ENCODE measurements at places on chromosomes 1 and 21.

DNA sequence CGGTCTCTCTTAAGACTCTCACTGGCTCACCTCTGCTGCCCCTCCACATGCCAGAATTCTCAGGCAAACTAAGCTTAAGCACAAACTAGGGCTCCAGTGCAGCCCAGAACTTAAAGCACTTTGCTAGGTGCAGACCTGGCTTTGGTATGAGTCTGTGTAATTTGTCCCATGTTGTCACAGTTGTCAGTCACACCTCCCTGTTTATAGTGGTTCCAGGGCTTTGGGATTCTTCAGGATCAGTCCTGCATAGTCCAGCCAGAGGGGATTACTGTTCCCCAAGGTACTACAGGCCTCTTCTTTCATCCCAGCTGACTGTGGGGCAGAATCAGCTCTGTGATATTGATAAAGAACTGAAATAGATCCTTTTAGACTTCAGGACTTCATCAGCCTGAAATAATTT is 105.0 kb upstream of the UBE2U start:
- no peak for DNase-seq

DNA sequence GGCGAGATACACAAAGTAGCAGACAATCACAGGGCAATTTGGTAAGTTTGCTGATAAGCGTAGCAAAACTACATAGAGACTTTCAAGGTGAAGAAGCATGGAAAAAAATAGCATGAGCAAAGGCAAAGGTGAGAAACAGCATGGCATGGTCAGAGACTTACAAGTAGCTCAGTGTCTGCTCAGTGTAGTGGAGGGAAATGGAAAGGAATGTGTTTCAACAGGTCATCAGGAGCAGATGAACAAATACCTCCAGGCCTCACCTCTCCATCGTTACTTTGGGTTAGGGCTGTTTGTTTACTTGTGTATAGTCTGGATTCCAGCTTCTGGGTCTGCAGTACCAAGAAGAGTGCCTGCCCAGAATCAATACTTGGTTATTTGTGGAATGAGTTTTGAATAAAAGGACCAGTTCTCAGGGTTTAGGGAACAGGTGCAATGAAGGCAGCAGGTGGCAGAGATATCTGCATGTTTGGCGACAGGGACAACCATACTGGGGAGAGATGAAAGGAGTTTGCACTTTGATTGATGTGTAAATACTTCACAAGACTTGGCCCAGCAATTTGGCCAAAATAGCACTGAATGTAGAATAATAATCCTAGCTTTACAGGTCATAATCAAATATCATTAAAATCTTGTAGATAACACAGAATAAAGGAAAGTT is 97.0 kb upstream of the FGGY start:
- DNase-seq: peak; percentile 48

GRCh38 chr1:3892748-3893147 is 7.3 kb downstream of the C1orf174 start:
- no peak for DNase-seq

GRCh38 chr1:231138236-231138635 is 23.6 kb upstream of the TRIM67 start:
- DNase-seq: no peak

- no peak for DNase-seq
Observed at GRCh38 chr1:234320549-234320948, 52.7 kb upstream of the COA6 start.

- no peak for DNase-seq
Observed at GRCh38 chr21:29376556-29376955, 77.8 kb downstream of the BACH1 start.

- no peak for DNase-seq
Observed at GRCh38 chr21:35929901-35930300, 130.4 kb downstream of the SETD4 start.

DNA sequence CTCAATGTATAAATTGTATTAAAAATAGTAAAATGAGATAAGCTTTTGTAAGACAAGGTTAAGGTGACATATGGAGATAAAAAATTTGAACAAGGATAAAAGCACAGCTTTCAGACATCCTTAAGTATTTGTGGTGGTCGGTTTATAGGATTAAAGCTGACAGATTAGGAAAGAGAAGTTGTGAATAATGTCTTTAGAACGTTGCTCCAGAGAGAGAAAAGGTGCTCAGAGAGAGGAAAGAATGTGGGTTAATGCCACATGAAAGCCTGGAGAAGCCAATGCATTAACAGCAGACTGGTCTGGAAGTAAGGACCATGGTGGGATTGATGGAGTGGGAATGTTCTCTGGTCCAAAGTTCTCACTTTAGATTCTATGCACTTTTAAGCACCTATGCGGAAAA is 44.8 kb downstream of the ATP6V1G3 start:
- DNase-seq: no peak

DNA sequence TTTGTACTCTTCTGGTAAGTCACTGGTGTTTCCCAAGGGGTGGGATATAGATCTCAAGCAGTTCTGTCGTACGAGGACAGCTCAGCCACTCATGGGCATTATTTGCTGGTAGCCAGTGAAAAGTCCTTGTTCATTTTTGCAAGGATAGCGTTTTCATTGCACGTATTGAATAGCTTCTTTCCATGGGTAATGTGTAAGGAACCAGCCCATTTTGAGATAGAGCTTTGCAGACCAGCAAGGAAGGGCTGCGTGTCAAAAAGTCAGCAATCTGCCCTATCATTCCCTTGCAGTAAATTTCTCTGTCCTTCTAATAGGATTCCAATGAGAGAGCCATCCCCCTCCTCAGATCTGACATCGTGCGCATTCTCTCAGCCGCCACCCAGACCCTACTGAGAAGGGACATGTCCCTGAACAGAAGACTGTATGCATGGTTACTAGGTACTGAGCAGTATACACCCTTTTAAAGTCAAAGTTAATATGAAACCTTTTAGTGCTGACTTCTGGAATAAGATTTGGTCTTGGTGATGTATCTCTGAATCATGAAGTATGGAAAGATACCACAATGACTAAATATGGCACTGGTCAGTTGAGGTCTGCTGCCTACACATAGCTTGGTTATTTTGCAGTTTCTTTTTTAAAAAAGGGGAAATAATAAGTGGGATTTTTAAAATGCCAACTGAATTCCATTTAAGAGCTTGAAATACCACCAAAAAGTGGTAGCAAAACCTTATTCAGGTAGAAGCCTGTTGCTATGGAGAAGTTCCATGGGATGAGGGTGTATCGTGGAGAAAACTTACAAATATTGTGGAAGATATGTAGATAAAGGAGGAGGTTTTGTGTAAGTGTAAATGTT is 55.3 kb downstream of the DOP1B start:
- DNase-seq: no peak

DNA sequence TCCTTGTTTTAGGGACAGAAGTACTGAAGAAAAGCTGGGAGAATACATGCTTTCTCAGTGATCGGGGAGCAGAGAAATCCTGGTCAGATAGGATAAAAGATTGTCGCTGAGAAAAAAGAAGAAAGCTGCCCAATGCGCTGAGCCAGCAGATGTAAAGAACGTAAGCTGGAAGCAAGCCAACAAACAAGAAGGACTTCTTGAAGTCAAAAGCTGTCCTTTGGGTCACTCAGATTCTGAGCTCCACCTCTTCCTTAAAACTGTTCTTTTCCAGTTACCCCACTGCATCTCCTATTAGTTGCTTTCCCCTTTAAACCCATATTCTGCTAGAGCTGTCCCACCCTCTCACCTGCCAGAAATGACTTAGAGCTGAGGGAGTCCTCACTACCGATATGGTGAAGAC is 64.8 kb downstream of the GPR137B start:
- peak; percentile 0 for DNase-seq

- DNase-seq: no peak
Observed at GRCh38 chr1:29849038-29849750, 612.9 kb downstream of the PTPRU start.

DNA sequence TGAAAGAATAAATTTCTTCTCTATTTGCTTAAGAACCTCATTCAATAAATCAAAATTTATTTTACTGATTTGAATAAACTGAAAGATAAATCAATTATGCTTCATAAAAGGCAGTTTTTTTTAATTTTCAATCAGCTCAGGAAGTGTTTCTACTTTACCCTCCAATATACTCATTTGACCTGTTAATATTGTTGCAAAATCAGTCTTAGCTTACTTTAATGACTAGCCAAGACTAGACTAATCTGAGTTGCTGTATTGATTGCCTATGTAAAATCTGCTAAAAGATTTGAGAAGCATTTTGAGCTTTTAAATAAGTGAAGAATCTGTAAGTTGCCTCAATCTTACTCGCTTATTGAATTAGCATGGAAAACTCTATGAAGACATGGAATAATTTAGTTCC is 179.1 kb upstream of the LYPLAL1 start:
- DNase-seq: no peak

GRCh38 chr21:45021428-45022347 is 52.7 kb upstream of the ADARB1 start:
- no peak for DNase-seq

GRCh38 chr1:87814573-87814972 is 485.9 kb downstream of the LMO4 start:
- DNase-seq: no peak

DNA sequence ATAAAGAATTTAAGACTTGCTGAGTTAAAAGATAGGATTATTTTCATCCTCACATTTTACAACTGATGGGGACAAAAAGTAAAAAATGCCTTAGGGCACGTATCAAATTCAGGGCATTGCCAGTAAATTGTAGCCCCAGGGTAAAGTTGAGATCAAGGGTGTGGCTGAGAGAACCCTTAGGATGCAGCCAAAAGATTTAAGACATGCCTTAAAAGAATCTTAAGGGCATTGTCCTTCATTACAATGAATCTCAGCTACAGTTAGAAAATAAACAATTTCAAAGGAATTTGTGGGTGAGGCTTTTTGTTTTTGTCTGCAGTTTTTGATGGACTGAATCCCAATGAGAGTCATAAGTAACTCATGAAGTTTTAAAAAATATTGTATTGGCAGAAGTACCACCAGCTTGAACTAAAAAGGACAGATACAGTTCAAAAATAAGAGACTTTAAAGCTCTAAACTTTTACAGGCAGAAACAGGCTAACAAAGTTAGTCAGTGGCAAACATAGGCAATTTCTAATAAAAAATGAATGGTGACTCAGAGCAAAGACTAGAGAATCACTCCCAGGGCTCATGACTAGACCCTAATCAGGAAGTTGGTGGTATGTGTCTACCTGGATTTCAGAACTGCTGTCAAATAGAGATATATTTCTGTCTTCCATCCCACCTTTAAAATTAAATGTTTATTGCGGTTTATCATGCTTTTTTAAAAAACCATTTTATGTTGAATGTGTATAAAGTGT is 165.1 kb upstream of the SNX7 start:
- no peak for DNase-seq

DNA sequence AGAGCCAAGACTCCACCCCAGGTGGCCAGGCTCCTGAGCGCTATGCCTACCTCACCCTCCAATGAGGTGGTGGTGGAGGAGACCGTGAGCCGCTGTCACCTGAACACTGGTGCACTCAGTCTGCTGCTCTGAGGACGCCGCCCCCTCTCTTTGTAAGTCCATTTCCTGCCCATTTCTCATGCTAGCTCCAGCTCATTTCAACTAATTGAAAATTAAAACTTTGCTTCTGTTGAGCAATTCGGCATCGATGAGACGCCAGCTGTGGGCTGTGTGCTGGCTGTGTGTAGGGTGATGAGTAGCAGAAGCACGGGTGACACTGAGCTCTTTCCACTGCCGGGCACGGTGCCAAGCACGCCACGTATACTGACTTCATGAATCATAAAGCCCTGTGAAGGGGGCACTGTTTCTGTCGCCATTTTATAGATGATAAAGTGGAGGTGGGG is 11.2 kb downstream of the TNFRSF1B start:
- peak; percentile 66 for DNase-seq

- no peak for DNase-seq
Observed at GRCh38 chr1:150808121-150808520, at the start of gene CTSK. CTSK (minus strand) TSS chr1:150808260; CDS start chr1:150806805, 1,455 bp downstream.

GRCh38 chr1:4743978-4744750 is 89.8 kb downstream of the AJAP1 start:
- no peak for DNase-seq

GRCh38 chr1:207427832-207428585 is 26.1 kb upstream of the CR2 start:
- no peak for DNase-seq

DNA sequence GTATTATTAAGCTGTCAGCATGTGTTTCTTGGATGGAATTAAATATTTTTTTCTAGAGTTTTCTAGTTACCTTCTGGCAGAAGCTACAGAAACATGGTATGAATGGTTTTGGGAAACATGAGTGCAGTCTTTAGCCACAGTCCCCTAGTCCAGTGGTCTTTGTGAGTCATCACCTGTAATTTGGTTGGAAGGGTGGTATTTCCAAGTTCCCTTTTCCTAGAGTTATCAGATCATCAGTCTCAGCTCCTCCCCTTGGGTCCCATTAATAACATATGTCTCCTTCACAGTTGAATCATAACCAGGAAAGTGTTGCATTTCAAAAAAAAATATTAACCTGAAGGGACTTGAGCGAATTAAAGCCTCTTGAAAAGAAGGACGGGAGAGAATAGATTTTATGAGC is 27.0 kb downstream of the ELAVL4 start:
- no peak for DNase-seq

GRCh38 chr1:209627732-209628196 is 24.5 kb downstream of the LAMB3 start:
- peak; percentile 11 for DNase-seq

- DNase-seq: no peak
Observed at GRCh38 chr1:41560931-41561330, 76.4 kb upstream of the EDN2 start.

GRCh38 chr1:154499446-154499845 is 2.6 kb upstream of the TDRD10 start:
- DNase-seq: no peak

DNA sequence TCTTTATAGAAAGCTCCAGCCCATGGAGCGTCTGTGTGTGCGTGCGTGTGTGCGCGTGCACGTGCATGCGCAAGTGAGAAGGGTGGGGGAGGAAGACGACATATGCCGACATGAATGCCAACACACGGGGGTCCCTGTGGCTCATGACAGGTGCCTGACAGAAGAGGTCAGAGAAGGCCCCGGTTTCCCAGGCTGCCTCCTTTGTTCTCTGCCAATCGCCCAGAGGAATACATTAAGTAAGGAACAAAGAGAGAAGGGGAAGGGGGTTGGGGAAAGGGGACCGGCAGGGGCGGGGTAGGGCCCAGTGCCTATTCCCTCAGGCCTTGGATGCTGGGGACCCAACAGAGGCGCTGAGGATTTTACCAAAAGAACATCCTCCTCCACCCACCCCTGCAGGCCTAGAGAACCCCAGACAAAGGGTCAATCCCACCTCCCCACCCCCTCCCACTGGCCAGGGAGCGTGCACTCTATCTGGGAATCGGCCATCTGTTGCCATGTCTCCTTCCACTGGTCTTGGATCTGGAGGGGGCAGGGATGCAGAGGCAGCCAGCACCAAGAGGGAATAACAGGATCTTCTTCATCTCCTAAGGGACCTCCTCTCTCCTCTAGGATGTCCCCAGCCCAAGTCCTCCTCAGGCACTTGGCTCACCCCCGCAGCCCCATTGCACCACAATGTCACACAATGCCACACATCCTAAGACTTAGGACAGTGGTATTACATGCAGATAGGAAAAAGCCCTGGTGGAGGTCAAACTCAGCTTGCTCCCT is 39.4 kb downstream of the PIK3C2B start:
- DNase-seq: no peak

- peak; percentile 19 for DNase-seq
Observed at GRCh38 chr1:27357281-27358037, 9.3 kb downstream of the MAP3K6 start.

Data from NCI-H510A (cell line).